ENCODE measurements at places on chromosomes 13 and 19. TPM values are rescaled to one million over a fixed set of nuclear protein-coding genes. Genes with fewer than 3 reads are reported as not detected.

GRCh38 chr13:46864941-46865340 is 31.9 kb downstream of the HTR2A start:
- DNase-seq = no peak

DNA sequence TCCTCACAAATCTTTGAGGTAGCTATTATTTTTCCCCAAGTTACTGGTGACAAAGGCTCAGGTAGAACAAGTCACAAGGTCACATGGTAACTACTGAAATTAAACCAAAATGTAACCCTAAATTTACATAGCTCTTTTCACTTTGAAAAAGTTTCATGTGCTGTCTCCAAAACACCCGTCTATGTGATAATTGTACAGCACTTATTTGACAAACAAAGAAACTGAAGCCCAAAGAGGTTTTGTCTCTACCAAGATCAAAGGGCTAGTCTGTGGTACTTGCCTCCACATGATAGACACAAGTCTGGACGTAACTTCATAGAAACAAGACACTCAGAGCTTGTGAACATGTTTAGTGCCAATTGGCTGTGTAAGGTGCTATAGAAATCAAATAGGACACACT is 108.3 kb downstream of the SACS start:
- DNase-seq = no peak

DNA sequence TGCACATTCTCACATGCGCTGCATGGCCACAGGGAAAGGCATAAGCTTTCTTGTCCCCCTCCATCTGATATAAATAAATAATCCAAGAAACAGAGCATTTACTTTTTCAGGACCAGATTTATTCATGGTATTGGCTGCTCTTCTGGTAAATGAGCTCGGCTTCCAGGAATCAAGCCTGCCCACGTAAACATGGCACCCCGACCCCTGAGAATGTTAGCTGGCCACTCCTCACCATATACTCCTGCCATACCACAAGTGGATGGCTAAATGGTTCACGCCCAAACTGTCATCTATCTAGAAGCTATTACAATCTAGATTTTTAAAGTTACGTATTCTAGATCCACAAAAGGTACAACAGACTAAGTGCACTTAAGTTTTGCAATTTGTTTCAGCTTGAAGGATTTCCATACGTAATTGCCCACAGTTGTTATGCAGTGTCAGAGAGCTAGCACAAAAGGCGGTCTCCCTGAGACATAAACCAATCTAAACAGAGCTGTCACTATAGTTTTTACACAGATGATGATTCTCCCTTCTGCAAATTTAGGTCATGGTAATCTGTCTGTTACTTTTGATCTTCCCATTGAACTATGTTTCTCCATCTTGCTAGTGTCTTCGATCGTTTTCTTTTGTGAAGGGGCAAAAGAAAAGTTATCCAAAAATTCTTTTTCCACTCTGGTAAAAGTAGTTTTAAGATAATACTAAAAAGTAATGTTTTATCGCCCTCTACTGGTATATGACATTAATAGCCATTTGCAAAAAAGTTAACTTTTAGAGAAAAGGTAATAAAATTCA is 16.2 kb upstream of the FOXO1 start:
- no peak for DNase-seq

- peak; percentile 32 for DNase-seq
Measured at GRCh38 chr19:56272161-56272798, at the start of gene EDDM13. TSS of gene EDDM13 (plus strand) at chr19:56272748. CDS start at chr19:56272835, 87 bp downstream.

DNA sequence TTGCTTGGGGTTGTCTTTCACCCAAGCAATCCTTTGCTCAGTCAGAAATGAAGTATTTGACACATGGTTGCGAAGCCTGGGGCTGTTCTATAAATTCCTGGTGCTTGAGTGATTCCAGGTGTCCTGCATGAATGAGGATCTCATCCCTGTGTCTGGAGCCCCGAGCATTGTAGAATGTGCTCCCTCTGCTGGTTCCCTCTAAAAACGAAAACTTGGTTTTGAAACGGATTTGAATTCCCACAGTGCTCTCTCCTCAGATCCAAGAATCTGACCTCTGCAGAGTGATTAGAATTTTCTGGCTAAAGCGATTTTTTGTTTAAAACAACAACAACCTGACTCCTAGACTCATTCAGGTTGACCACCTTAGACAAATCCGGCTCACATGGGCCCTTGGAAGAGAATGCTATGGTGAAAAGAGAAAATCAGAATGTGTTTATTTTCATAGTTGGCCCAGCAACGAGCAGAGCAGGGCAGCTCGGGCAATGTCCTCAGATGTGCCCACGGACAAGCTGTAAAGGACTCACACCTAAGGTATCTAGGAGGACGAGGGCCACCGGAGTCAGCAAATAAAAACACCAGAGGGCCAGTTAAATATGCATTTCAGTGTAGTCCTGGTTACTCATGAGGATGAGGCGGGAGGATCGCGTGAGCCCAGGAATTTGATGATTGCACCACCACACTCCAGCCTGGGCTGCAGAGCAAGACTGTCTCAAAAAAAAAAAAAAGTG is 8.7 kb upstream of the ATP12A start:
- DNase-seq = peak; percentile 54

GRCh38 chr19:58212336-58213074 is 16.2 kb upstream of the ZNF544 start:
- DNase-seq = no peak

DNA sequence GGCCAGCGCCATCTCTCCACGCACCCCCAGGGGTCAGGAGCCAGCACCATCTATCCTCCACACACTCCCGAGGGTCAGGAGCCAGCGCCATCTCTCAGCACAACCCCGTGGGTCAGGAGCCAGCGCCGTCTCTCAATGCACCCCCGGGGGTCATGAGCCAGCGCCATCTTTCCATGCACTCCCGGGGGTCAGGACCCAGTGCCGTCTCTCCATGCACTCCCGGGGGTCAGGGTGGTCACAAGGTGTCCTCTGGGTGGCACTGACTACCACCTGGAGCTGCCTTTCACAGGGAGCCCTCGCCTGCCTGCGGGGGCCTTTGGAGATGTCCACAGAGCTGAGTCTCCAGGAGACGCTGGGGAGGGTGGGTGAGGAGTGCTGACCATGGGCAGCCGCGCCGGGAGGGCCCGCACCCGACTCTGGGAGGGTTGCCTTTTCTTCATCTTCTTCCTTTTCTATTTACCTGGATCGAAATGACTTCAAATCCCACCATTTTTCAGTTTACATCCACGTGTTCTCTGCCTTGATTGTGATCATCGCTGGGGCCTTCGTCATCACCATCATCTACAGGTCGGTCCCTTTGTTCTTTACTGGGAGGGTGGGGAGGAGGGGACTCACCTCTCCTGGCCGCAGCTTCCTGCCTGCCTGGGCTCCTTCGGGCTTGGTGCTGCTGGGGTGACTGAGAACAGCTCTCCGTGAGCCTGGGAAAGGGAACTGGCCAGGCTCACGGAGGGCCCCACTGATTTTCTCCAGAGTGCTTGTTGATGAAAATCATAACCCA is 19.1 kb downstream of the TEX29 start:
- no peak for DNase-seq

- no peak for DNase-seq
Measured at GRCh38 chr19:57637379-57637778, 4.4 kb downstream of the ZNF211 start.

GRCh38 chr19:17778968-17779929 is 15.7 kb upstream of the B3GNT3 start:
- DNase-seq = no peak

GRCh38 chr13:94416454-94417080 is 62.9 kb downstream of the DCT start:
- DNase-seq = no peak

DNA sequence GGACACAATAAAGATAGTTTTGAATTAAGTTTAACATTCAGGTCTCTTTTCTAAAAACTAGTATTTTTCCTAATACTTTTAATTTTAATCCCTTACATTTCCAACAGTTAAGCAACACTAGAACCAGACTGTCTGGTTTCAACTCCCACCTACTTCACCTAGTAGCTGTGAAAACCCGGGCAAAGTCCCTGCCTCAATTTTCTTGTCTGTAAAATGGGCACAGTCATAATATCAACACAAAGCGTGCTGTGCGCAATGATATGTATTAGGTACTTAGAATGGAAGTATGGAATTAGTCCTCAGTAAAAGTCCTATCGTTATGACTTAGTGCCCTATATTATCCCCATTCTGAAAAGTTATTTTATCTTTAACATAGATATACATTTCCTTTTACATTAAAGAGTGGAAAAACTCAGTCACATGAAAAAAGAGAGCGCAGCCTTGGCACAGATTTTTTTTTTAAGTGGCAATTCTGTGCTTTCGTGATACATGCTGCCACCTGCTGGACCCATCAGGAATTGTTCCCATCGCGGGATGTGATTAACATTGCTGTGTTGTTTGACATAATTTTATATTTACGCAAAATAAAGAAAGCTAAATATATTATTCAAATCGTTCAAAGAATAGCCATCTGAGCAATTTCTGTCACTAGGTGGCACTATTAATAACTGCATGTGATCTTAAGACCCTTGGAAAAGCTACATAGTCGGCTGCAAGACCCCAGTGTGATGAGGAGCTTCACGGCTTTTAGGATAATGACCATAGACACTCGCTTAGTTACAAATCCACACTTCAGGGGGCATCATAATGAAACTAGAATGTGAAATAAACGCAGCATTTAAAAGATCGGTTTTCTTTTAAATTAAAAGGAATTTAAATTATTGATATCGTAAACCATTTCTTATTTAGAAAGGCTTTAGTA is 59.9 kb downstream of the LIG4 start:
- peak; percentile 17 for DNase-seq

DNA sequence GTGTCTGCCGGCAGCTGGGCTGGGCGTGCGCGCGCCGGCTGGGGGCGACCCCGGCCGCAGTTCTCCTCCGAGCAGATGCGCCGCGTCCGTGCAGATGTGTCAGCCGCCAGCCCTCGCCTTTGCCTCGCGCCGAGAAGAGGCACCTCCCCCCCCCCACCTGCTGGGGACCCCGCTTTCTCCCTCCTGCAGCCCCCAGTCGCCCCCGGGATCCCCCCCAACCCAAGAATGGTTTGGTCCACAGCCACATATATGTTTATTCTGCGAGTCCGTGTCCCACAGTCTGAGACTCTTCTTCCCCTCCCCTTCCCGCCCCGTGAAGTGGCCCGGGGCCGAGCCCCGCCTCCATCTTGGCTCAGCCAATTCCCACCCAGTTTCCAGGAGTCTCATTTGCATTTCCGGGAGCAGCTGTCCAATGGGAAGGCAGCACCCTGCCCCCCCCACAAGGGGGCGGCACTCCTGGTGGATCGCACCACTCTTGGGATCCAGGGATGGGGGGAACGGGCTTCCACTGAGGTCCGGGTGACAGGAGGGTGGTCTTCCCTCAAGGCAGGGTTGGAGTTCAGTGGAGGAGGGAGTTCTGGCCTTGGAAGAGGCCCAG is 8.6 kb downstream of the ISOC2 start:
- no peak for DNase-seq

- DNase-seq = no peak
Measured at GRCh38 chr19:29539131-29539530, 13.3 kb downstream of the VSTM2B start.

GRCh38 chr19:18392417-18392816 is 5.0 kb downstream of the LRRC25 start:
- DNase-seq = no peak

KLK12 gene
- polyA plus RNA-seq = not detected

PRTN3 gene
- 0.81 TPM for polyA plus RNA-seq

CILP2 gene
- polyA plus RNA-seq = 0.26 TPM

ANKRD24 gene
- 2.3 TPM for polyA plus RNA-seq

All from renal cortex interstitium (tissue), 15 donors.